WTC11 (cell line): ENCODE measurements at places on chromosomes 1 and 21. TPM values are rescaled to one million over a fixed set of nuclear protein-coding genes. Genes with fewer than 3 reads are reported as not detected.
A peak's percentile ranks its signal among the peaks of the same experiment; 100 is the strongest.

GRCh38 chr1:152048416-152049009 lies 11.7 kb upstream of the S100A11 start:
- peak; percentile 29 for DNase-seq

DNA sequence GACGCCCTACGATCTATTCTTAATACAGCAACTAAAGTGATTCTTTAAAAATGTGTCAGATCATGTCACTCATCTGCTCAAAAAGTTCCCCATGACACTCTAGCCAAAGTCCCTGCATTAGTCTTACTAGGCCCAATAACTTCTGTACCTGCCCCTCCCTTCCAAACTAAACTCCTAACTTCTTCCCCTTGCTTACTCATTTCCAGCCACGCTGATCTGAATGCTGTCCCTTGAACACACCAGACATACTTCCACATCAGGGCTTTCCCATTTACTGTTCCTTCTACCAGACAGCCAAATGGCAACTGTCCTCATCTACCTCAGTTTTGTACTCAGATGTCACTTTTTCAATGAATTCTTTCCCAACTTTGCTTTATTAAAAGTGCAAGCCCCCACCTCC lies 1.2 kb downstream of the PPT1 start:
- no peak for DNase-seq

GRCh38 chr1:165696625-165697100 lies 1.7 kb downstream of the ALDH9A1 start:
- no peak for DNase-seq

DNA sequence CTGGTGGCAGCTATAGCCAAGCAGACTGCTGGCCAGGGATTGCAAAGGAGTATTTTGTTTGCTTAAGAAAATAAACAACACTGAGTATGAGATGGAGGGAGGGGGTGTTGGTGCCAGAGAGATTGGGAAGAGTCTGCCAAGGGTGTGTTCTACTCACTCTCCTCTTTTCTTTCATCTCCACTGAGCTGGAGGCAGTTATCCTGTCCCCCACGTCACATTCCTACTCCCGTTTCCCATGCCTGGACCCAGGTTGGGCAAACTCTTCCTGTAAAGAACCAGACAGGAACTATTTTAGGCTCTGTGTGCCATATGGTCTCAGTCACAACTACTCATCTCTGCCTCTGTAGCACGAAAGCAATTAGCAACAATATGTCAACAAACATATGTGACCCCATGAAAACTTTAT lies 1.4 kb upstream of the IL24 start:
- no peak for DNase-seq

GRCh38 chr21:15034126-15034853 lies 30.5 kb downstream of the NRIP1 start:
- no peak for DNase-seq

DNA sequence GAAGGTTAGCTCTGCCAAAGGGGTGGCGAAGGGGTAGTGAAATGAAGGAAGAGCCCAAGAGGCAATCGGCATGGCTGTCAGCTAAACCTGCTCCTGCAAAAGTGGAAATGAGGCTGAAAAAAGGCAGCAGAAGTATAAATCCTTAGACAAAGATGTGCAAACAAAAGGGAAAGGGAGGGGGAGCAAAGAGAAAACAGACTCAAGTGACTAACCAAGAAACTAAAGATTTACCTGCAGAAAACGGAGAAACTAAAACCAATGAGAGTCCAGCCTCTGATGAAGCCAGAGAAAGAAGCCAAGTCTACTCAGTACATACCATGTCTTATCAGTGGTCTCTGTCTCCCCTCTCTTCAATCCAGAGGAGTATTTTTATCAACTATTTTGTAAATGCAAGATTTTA lies 25.4 kb downstream of the SCAF4 start:
- no peak for DNase-seq

DNA sequence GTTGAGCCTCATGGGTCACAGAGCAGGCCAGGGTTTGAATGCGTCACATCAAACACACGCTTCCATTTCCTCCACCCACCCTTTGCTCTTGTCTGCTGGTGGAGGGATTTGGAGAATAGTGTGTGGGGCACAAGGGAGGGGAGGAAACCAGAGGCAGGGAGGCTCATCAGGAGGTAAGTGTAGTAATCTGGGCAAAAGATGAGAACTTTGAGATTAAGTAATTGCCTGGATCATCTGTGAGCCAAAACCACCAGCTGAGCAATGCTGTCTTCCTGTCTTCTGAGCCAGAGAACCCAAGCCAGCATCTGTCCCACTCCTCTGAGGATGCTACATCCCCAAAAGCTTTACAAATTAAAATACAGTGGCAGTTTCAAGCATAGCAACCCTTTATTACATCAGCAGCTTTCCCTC lies 45.2 kb downstream of the C8B start:
- no peak for DNase-seq

DNA sequence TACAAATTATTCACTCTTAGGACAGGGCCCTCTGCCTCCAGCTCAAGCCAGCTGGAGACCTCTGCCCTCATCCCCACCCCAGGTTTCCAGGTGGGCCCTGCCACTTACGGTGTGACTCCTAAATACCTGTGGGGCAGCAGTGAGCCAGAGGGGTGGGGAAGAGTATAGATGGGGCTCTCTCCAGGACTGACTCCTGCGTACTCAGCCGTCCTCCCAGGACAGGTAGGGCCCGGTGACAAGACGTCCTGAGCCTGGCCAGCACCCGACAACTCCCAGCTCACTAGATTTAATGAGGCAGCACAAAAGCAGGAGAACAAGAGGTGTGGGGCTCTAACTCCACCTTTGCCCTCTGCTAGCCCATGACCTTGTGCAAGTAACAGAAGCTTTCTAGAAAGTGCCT lies 16.8 kb downstream of the GNG12 start:
- DNase-seq: no peak

HCRTR1 gene
- total RNA-seq: 0.13 to 0.23 TPM (median 0.14 TPM) in 3 replicates

ADGRL4 gene
- 0.37 to 1.4 TPM (median 0.50 TPM) in 3 replicates for total RNA-seq
